ENCODE measurements at places on chromosomes 13 and 19. TPM values are rescaled to one million over a fixed set of nuclear protein-coding genes. Genes with fewer than 3 reads are reported as not detected.

FXYD7 gene
- not detected for total RNA-seq

GRK1 gene
- not detected for total RNA-seq

GRCh38 chr19:18558202-18558555 is 509 bp downstream of the KXD1 start:
- no peak for DNase-seq

DNA sequence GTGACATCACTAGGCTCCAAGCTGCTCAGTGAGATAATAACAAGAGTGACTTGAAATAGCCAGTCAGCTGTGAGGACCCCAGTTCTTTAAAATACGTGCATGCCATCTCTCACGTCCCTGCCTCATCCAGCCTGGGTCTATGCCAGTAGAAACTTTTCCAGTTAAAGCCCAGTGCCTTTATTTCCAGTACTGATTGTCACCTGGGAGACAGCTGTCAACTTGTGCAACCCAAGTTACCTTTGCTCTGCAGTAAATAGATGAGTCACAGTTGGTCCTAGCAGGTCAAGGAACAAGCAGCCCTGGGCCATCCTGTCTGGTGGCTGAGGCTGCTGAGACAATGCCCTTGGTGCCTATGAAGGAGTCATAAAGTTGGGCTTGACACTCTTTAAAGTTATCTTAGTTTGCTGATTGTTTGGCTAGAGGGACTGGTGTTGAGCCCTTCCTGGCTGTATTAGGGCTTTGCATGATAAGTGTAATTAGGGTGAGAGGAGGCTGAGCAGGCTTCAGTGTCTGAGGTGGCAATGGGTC is 228.7 kb downstream of the LACC1 start:
- no peak for DNase-seq

DNA sequence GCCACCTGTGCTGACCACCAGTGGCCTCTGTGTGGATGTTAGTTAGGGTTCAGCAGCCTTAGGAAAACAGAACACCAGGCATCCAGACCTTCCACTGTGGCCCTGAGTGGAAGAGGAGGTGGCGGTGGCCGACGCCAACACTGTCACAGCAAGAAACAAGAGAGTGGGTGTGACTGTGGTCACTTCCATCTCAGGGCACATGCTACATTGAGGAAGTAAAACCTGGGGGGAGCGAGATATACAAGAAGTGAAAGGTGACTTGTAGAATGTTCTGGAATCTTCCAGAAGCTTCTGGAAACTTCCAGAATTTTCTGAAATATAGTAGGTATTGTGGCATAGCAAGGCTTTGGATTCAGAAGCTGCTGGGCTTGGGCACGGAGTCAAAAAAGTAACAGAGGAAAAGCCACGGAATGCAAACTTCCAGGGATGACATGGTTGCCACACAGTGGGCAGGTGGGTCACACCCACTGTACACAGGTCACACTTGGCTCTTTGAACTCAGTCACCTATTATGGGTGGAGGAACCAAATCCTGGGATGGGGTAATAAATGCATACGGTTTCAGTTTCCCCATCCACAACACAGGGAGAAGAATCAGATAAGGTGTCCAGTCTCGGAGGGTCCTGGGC is 24.3 kb downstream of the GNG7 start:
- DNase-seq = no peak

- no peak for DNase-seq
Measured at GRCh38 chr13:94416454-94417080, 62.9 kb downstream of the DCT start.

VAV1 gene
- total RNA-seq = 7.6 TPM
